ENCODE measurements at places on chromosomes 7 and 10. TPM values are rescaled to one million over a fixed set of nuclear protein-coding genes. Genes with fewer than 3 reads are reported as not detected.
A peak's percentile ranks its signal among the peaks of the same experiment; 100 is the strongest.

- DNase-seq = no peak
Measured at GRCh38 chr7:114554781-114555537, 140.3 kb downstream of the FOXP2 start.

The SLC29A4 gene
- total RNA-seq = 3.7 TPM

- DNase-seq = no peak
Measured at GRCh38 chr10:55233505-55233904, 432.5 kb upstream of the PCDH15 start.

DNA sequence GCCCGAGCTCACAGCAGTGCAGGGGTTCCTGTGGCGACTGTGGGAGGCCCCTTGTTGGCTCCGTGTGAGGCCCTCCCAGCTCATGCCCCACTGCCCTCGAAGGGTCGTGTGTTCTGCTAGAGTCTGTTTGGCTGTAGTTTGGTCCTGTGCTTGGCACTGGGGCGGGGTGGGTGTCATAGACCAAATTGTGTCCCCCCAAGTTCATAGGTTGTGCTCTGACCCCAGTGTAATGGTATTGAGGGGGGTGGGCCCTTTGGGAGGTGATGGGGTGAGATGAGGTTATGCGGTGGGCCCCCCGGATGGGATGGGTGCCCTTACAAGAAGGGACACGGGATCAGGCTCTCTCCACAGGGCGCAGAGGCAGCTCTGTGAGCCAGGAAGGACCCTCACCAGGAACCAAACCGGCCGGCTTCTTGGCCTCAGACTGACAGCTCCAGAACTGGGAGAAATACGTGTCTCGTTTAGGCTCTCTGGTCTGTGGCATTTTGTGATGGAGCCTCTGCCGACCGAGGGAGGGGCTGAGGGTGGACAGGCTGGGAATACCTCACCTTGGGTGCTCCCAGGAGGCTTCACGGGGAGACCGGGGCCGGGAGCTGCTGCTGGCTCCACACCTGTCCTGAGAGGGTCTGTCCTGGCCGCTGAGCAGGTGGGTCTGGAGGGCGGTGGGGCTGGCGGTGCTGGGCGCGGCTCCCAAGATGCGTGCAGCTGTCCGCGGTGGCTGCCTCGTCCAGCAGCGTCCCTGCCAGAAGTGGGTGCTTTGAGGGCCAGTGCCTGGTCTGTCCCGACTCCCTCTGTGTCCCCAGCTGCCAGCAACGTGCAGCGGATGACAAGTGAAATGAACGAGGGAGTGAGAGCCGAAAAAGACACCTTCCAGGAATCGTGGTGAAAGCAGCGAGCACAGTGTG lies 89.4 kb downstream of the INPP5A start:
- no peak for DNase-seq

The MMRN2 gene
- 99.0 TPM for total RNA-seq

The SPDYE16 gene
- 1.3 TPM for total RNA-seq

DNA sequence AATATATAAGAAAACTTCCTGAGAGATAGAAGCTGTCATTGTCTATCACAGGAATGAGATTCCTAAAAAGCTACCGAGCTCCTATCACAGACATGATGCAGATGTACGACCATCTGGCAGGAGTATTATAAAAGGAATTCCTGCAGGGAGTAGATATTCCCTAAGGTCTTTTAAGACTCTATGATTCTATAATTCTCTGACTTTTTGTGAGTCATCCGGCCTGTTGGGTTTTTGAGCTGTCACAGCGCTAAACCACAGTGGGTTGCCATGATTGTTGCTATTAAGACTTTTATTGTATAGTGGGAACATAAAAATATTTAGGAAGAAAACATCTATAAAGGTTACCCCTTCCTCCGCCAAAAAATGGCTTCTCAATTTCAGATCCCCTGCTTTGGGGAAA lies 223.4 kb downstream of the BMPER start:
- no peak for DNase-seq

GRCh38 chr7:66682350-66683093 lies 53.8 kb downstream of the KCTD7 start:
- DNase-seq = no peak

- DNase-seq = no peak
Measured at GRCh38 chr10:10699427-10699826, 318.2 kb upstream of the CELF2 start.

- DNase-seq = no peak
Measured at GRCh38 chr7:156776527-156776926, 116.5 kb downstream of the LMBR1 start.

GRCh38 chr7:26993816-26994810 lies 101.7 kb downstream of the HOXA1 start:
- DNase-seq = peak; percentile 51

GRCh38 chr7:64463636-64464375 lies 99.1 kb downstream of the ZNF680 start:
- DNase-seq = peak; percentile 82

The LMOD2 gene
- total RNA-seq = 0.47 TPM

- no peak for DNase-seq
Measured at GRCh38 chr7:52352013-52352981, 683.1 kb upstream of the POM121L12 start.

DNA sequence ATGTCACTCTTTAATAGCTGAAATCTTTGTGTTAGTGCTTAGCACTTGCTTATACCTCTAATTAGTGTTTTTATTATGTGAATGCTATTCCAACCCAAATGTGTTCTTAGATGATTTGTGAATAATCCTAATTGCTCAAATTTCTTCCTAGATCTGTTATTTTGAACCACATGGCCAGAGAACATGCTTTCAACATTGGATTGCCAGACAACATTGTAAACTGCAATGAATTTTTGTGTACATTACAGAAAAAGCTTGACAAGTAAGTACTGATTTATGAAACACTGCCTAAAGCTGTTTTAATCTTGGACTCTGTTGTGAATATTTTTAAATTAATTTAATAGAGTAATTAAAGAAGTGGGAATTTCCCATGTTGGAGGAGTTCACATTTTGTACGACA lies 121.1 kb downstream of the ZNF277 start:
- DNase-seq = no peak

DNA sequence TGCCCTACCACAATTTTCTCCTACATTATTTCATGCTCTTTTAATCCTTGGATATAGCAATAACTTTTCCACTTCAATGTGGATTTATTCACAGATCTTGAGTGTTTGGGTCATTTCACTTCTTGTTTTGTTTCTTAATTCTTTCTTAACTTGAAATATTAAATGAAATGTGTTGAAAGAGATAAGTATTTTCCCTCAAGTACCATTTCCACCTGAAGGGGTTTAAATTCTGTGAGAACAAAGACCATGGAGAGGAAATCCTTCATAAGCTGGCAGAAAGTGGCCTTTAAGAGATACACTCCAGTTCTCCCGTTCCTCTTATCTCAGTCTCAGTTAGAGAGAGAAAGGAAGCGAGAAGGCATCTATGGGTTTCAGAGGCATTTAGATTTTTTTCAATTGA lies 14.1 kb upstream of the DLD start:
- DNase-seq = no peak

DNA sequence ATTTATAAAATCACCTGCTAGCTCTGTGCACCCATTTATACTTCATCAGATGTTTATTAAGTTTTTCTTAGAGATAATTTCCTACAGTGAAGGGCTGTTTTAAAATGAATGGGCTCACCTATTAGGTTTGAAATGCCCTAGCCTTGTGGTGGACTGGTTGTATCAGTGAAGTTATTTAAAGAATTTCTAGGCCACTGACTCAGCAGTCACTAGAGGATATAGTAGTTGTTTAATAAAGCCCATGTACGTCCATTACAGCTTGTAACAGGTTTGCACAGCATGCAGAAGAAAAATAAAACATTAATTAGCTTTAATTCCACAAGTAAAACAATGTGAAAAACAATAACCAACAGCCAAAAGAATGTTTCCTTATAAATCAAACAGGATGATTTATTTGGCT lies 128.0 kb downstream of the RSU1 start:
- DNase-seq = no peak

GRCh38 chr7:30163231-30163894 lies 28.6 kb downstream of the MTURN start:
- peak; percentile 72 for DNase-seq

The SORCS1 gene
- 0.99 TPM for total RNA-seq

The PRLHR gene
- total RNA-seq = not detected

- no peak for DNase-seq
Measured at GRCh38 chr7:41921453-41921981, 218.6 kb upstream of the INHBA start.

GRCh38 chr7:155669717-155670505 lies 25.4 kb downstream of the RBM33 start:
- no peak for DNase-seq

GRCh38 chr10:52903397-52903938 lies 130.9 kb upstream of the MBL2 start:
- DNase-seq = no peak

GRCh38 chr10:52229291-52229931 lies 84.7 kb upstream of the DKK1 start:
- no peak for DNase-seq

The MASTL gene
- 12.6 TPM for total RNA-seq

The DOCK4 gene
- 37.9 TPM for total RNA-seq

GRCh38 chr10:27893358-27893954 lies 105.4 kb downstream of the ODAD2 start:
- no peak for DNase-seq

The DNAJC12 gene
- 1.8 TPM for total RNA-seq

- DNase-seq = no peak
Measured at GRCh38 chr7:27394871-27395270, 152.3 kb downstream of the EVX1 start.

The HOXA1 gene
- total RNA-seq = 18.8 TPM

DNA sequence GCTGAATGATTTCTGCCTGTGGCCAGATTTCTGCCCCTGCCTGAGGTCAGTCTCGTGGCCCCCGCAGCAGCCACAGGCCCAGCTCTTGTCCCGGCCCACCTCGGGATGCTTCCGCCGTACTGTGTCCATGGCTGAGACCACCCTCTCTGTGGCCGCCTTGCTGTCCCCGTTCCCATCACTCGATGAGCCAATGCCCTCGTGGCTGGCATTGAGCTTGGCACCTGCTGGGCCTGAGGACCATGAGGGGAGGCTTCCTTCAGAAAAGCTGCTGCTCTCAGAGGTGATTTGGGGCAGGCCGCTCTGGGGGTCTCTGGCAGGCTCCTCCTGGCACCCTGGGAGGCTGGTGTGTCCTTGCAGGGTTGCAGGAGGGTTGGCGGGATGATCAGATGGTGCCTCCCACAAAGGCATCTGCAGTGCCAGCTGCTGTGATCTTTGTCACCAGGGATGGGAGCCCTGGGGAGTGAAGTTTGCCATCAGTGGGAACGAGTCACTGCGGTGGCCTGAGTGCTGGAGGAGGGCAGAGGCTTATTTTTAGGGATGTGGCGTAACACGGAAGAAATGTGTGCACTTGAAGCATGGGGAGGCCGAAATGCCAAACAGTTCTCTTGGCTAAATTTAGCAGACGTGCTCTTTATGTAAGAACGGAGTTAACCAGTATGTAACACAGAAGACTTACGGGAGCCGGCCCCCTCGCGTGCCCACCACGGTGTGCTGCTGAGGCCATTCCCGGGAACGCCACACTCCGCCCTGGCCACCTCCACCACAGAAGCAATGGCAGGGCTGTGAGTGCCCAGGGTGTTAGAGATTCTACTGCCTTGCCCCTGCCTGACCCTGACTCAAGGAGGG lies 47.7 kb downstream of the VIPR2 start:
- peak; percentile 48 for DNase-seq

DNA sequence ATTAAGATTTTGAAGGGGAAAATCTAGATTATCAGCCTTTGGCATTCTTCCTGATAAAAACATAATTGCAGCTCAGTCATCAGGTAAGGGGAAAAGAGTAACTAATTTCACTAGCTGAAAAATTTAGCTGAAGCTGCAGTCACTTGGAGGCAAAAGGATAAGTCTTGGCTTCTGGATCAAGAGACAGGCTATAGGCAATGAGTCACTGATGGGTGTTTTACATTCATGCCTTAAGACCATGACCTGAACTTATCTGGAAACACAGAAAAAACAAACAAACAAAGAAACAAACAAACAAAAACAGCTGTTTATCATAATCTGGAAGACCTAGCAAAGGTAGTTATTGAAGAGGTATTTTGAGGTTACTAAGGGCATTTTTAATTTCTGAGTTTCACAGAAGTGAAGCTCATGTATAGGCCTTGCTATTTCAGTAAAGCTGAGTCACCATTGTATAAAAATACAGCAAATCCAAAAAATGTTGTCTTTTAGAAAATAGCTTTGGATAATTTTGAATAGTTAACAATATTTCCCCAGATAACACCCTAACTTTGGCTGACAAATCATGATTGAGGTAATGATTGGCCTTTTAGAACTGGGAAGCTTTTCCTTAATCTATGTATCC lies 40.3 kb downstream of the ZNF22 start:
- no peak for DNase-seq

DNA sequence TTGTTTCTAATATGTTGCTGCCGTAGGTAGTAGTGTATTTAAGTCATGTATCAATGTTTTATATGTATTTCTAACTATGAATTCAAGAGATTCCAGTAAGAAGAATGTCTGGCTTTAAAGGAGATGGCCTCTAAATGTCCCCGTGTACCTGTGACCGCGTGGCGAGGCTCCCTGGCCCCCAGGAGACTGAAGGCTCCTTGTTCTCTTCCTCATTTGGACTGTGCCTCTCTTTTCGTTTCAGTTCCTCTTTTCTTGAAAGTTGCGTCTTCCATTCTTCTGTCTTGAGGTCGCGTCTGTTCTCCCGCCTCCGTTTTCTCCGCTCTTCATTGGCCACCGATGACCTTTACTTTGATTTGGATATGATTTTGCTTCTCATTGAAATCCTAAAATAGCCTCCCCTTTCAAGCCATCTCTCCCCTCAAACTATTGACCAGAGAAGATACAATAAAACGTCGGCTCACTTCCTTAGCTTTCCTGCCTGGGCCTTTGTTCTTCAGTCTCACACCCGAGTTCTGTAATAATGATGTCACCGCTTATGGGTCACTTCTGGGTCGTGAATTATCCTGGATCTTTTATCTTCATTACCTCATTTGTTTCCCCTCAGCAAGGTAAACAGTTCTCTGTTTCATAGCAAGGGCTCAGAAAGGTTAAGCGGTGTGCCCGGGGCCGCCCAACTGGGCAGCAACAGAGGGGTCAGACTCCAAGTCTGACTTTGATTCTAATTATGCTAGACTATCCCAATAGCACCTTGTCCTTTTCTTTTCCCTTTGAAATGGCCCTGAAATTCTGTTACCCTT lies 28.7 kb downstream of the WIPI2 start:
- no peak for DNase-seq

- DNase-seq = no peak
Measured at GRCh38 chr10:102906507-102906906, 11.6 kb upstream of the CNNM2 start.

Measured in ureter (tissue), 1 donor.